HTR-8/SVneo (cell line): ENCODE measurements at places on chromosomes 6 and 20.

- peak; percentile 26 for DNase-seq
These were observed 6.2 kb downstream of the CSTL1 start for GRCh38 chr20:23445596-23446217.

GRCh38 chr6:146968041-146968760, 236.0 kb upstream of the STXBP5 start:
- peak; percentile 66 for DNase-seq

DNA sequence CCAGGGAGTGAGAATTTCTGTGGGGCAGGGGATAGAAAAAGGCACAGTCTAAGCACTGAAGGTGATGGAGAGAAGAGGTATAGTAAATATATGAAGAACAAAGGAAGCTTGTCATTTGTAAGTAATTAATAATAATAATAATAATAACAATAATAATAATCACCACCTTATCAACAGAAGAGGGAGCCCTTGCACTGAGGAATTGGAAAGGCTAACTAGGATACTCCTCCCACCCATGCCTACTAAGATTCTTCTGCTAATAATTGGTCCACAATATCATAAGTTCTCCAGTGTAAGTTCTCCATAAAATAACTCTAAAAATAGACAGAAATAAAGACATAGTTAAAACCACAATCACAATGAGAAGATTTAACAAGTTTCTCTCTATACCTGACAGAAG, 912 bp upstream of the OR12D3 start:
- DNase-seq = peak; percentile 13

- no peak for DNase-seq
These were observed 89.3 kb downstream of the HTR1B start for GRCh38 chr6:77373955-77374354.

DNA sequence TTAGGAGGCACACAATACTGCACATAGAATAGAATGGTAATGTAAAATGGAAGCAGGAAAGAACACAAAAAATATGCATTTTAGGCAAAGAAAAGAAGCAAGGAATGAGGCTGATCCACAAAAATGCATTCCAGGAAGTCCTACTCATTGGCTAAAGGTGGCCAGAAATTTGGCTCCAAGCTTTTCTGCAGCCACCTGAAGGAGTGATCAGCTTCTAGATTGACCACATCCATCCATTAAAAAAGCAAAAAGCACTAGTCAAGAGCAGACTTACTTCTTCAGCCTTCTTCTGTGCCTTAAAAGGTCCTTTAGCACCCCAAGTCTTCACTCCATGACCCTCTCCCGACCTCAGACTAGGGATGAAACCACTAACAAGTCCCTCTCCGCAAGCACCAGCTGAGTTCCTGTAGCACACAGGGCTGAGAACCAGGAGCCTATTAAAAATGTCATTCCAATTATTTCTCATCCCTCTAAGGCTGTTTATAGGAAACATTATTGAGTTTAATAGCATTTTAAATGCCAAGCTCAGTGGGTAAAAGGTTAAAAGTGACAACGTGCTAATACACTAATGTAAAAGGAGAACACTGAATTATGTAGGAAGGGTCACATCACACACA, 36.5 kb downstream of the TRAM2 start:
- no peak for DNase-seq

- no peak for DNase-seq
These were observed 43.8 kb downstream of the CEP57L1 start for GRCh38 chr6:109139109-109139508.
